ENCODE measurements at places on chromosomes 12 and 14.

DNA sequence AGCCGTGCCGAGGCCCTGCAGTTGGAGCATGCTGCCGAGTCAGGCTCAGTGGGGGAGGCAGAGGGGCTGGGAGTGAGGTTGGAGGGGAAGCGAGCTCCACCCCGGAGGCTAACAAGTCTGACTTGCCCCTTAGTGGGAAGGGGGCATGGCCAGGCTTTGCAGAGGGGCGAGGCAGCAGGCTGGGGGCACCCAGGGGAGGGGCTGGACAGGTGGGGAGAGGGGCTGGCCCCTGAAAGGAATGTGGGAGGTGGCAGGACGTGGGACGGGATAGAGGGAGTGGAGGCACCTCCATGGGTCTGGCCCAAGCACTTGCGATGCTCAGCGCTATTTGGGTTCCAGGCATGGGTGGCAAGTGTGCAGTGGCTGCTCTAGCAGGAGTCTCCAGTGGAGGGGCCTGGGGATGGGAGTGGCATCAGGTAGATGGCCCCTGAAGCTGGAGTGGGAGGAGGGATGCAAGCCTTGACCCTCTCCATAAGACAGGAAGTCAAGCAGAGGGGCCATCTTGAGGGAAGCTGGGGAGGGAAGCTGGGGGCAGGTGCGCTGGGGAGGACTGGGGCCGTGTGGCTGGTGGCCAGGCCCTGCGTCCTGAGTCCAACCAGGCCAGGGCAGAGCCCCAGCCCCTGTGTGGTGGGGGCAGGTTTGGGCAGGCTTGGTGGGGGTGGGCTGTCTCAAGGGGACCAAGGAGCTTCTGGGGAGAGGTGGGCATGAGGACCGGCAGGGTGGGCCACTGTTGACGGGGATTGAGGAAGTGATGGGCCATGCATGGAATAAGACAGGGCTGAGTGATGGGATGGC is 2.6 kb downstream of the TRMT61A start:
- DNase-seq, result no peak

- DNase-seq, result no peak
These were observed 11.2 kb downstream of the TTC9 start for GRCh38 chr14:70652871-70653270.

GRCh38 chr12:87348071-87348470 is 681.1 kb downstream of the C12orf50 start:
- no peak for DNase-seq

GRCh38 chr12:51895378-51896135 is 7.7 kb downstream of the ANKRD33 start:
- no peak for DNase-seq

- DNase-seq, result no peak
These were observed 2.3 kb upstream of the CSRP2 start for GRCh38 chr12:76881142-76881541.

DNA sequence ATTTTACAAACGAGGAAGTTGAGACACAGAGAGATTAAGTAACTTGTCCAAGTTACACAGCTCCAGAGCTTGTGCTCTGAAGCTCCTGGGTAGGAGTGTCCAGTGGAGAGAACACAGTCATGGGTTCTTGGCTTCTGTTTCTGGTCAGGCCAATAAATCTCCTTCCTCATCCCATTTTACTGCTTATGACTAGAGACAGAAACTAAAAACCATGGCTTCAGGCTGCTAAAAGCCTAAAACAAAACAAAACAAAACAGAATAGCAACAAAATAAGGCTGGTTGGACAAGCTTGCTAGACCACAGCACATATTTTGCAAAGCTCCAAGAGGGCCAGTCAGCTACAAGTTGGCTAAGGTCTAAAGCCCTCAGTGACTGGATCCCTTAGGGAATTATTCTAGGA is 49.8 kb downstream of the PTGER2 start:
- no peak for DNase-seq

- DNase-seq, result no peak
These were observed 88.0 kb downstream of the EPS8 start for GRCh38 chr12:15701206-15701605.

- DNase-seq, result no peak
These were observed 66.7 kb downstream of the NTN4 start for GRCh38 chr12:95723693-95724384.

DNA sequence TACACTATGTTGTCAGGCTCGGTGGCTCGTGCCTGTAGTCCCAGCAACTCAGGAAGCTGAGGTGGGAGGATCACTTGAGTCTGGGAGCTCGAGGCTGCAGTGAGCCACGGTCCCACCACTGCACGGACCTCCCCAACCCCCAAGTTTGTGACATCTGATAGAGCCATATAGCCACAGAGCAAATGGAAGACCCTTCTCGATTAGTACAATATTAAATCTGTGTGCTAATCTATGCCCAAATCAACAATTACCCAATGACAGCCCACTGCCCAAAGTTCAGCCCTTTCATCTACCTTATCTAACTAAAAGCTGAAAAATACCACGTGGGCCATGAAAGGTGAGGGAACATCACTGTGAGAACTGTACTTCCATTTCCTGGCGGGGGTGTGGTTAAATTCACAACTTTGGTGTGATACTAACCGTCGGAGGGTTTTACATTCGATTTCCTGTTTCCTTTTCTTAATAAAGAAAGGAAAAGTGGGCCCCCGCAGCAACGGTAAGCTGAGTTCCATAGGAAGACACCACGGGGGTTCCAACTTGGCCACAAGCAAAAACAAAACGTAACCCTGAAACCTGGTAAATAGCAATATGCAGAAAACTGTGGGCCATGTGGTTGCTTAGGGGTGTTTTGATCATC is 31.2 kb upstream of the FOS start:
- DNase-seq, result no peak

GRCh38 chr14:55800156-55800785 is 220.3 kb downstream of the KTN1 start:
- DNase-seq, result no peak

GRCh38 chr14:45891417-45892080 is 638.5 kb upstream of the MIS18BP1 start:
- peak; percentile 8 for DNase-seq

DNA sequence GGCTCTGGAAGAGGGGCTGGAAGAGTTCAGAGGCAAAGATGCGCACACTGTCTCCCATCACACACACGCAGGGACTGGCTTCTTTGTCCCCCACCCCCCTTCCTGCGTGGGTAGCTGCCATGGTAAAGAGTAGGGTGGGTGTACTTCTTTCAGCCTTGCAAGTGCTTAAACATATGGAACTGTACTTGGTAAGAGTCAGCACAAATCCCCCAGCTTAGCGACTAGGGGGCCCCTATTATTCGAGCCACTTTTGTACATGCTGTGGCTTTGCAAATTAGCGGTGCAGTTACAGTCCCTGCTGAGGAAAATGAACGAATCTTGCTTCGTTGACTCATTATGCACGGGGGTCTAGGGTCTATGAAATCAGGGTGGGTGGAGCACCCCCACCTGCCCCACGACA is 123.8 kb downstream of the AACS start:
- no peak for DNase-seq

GRCh38 chr14:66037361-66037760 is 448.8 kb upstream of the CCDC196 start:
- no peak for DNase-seq

GRCh38 chr14:101037021-101037817 is 133.7 kb upstream of the RTL1 start:
- DNase-seq, result no peak

- DNase-seq, result no peak
These were observed 149.5 kb downstream of the ETV6 start for GRCh38 chr12:11798856-11799501.

- no peak for DNase-seq
These were observed 323.5 kb downstream of the ALG10 start for GRCh38 chr12:34345801-34346200.

DNA sequence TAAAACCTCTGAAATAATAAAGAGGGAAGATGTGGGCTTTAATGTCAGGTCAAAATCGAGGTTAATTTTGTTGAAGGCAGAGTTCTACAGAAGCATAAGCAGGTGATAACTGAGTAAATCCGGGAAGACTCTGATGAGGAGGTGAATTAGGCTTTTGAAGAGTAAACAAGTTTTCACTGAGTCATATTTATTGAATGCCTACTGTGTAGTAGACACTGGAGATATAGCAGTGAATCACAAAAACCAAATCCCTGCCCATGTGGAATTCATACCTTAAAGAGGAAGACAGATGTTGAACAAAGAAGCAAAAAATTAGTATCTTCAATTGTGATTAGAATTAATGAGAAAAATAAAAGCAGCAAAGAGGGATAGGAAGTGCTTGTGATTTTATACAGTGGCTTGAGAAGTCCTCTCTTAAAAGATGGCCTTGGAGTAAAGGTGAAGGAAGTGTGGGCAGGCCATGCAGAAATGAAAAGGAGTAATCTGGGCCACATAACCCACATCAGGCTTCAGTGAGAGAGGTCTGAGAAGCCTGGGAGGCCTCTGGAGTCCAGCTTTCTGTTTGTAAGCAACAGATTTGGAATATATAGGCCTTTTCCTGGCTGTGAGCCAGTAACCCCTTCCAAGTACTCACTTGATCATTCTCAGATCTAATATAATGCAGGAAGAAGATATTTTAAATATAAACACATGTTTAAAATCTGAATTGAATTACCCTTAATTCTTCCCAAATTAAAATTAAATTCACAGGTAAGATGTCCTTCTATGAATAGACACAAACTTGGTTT is 46.7 kb downstream of the BHLHE41 start:
- no peak for DNase-seq

DNA sequence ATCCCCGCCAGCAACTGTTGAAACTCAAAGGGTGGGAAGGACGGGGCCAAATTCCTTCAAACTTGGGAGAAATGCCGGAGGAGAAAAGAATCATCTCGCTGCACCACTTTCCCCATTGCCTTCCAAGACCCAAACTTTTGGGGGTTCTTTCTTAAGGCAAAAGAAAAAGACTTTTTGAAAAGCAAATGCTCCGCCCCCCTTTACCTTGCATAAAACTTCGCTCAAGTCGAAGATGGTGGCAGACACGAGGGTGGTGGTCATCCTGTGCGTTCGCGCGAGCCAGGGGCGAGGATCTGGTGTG is 239 bp downstream of the ZFP36L1 start:
- no peak for DNase-seq

DNA sequence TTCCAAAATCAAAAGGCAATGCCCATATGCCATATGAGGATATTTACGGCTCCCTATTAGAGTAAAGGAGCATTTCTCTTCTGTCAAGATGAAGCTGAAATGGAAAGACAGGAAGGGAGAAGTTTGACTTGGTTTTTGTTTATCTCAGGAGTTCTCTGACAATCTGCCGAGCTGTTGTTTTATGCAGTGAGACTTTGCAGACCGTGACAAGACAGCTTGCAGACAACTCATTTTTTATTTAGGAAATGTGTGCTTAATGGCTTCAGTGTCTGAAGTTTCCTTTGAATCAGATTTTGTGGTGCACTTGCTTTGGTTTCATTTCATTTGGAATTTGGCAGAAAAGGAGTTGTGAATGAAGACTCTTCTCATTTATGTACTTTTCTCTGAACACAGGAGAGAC is 145.4 kb downstream of the C12orf50 start:
- DNase-seq, result no peak

DNA sequence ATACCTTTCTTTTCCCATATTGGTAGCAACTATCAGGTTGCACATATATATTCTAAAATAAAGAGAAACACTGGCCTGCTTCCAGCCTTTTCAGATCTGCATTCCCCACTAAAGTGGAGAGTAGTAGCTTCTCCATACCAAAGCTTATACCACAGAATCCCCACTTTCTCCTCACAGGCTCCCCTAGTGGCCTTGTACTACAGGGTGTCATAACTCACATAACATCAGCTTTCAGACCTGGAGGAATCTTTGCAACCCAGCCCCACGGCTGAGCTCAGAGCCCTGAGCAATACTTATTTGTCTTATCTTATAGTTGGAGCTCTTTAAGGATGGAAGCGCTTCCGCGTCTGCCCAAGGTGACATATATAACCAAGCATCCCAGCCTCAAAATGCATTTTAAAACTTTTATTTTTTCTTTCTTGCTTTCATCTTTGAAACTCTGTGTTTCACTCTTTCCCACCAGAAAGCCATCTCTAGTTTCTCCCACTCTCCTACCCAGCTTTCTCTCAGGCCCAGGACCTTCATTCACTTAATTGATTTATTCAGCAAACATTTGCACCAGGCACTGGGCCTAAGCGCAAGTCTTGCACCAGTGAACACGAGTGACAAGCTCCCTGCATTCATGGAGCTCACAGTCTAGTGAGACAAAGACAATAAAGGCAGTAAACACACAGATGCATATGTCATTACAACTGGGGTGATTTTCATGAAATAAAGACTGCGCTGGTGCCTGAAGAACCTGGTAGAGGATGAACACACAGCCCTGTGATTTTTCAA is 254.7 kb downstream of the IPO8 start:
- peak; percentile 12 for DNase-seq

DNA sequence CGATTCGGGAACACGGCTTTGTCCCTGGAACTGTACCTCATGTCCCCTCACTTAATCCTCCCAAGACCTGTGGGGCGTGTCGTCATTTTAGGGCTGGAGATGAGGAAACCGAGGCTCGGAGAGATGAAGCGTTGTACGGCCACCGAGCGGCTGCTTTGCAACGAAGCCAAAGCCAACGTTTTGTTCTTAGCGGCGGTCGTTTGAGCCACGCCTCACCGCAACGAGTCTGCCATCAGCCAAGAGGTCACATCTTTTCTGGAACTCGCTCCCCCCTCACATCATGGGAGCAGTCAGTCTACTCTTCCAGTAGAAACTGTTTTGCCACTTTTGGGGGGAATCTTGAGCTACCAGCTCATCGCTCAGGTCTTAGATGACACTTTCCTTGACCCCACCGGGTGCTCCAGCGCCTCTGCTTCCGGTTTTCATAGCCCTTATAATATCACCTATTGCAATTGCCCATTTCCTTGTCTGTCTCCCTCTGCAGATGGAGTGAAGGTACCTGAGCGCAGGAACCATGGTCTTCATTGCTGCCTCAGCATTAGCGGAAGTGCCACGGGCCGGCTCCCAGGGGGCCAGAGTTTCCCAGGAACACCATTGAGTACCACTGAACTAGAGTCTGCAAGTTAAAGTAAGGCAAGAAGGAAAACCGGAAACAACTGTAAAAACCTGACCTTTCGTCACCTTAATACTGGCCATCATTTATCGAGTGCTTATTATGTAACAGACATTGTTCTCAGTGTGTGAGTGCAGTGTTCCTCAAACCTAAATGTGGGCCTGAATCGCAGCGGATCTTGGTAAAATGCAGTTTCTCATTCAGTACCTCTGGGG is 19.6 kb downstream of the NINJ2 start:
- no peak for DNase-seq

GRCh38 chr12:121789233-121789781 is 4.2 kb downstream of the RHOF start:
- DNase-seq, result no peak

DNA sequence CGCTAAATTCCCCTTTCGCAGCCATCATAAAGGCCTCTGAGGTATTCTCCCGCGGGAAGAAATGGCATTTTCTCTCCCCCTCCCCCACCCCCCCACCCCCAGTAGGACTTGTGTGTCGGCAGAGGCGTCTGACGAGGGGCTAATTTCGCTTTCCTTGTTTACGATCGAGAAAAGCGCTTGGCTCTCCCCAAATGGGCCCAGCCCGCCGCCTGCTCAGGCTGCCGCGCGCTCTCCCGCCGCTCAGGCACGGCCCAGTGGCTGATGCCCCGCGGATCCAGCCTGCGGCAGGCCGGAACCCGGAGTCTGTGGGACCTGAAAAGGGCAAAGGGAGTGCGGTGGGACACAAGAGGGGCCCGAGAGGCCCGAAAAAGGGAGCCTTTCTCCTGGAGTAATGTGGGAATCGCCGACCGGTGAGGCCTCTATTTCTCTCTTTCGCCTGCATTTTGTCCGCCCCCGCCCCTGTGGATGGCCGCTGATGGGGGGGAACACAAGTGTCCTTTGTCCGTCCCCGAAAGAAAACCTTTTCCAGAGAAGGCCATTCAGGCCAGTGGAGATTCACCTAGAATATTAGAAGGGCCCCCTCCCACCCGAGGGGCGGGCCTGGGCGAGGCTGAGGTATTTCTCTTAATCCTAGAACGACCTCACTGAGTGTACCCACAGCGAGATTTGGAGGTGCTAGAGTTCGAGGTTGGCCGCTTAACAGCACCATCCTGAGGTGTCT is 9.0 kb upstream of the HOXC6 start:
- DNase-seq, result no peak

Measured in neuronal stem cell (in vitro differentiated cells).